ENCODE measurements at places on chromosomes 1 and 21.

DNA sequence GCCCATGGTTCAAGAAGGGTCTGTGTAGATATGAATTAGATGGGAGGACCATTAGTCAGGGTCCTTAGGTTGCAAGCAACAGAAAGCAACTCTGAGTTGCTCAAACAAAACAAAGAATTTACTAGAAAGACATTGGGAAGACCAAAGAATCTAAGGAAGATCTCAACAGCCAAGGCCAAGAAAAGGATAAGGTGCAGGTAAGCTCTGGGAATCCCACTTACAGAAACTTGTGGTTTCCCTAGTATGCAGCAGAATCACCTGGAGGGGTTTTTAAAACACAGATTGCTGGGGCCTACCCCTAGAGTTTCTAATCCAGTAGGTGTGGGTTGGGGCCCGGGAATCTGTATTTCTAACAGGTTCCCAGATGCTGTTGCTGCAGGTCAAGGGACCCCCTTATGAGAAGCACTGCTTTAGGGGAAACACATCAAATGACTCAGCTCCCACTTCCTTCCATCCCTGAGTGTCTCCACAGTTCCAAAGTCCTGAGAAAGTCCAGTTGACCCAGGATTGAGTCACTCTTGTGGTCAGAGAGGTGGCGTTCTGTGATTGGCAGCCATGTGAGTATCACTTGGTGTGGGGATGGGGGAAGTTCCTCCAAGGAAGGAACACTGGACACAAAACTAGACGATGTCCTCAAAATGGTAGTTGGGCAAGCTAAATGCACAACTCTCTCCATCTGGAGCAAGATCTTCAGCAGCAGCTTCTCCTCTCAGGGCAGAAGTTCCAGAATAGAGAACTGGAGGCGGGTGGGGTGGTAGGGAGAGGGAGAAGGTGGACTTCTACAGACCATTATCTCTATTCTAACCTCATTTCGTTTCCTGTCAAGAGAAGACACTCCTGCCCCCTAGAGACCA, 24.2 kb upstream of the EYA3 start:
- DNase-seq, result no peak

DNA sequence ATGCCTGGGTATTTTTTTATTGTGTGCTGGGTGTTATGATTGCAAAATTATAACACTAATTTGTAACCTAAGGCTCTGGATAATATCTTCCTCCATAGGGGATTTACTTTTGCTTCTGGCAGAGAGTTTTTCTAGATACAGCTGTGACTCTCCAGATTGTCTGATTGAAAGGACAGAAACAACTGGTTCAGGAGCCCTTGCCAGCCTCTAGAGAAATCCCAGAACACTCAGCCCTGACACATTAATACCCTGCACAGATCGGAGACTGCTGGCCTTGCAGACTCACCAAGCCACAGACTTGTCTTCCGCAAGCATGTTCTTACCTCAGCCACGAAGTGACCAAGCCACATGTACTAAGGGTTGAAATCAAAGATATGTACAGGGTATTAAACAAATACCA, 10.7 kb downstream of the C1orf146 start:
- DNase-seq, result no peak

DNA sequence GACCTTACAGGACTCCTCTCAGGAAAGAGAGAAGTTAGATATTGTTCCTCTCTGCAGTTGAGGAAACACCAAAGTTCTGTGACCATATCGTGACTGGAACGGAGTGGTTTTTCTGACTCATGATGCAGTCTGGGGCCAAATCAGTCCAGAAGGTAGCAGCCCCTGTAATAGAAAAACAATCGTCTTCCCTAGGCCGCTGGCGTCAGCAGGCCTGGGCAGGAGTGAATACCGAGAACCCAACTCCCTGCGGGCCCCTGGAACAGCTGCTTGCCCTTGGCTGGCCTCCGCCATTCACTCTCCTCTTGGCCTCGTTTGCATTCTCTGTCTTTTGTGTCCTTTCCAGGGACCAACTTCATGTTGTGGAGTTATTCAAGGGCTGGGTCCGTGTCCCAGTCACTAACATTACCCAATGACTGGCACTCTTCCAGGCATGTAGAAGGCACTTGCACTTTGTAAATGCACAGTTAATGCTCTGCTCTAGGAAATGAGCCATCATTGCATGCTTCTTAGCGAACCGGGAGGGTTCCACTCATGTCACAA, 10.9 kb upstream of the CD101 start:
- DNase-seq, result peak; percentile 34

DNA sequence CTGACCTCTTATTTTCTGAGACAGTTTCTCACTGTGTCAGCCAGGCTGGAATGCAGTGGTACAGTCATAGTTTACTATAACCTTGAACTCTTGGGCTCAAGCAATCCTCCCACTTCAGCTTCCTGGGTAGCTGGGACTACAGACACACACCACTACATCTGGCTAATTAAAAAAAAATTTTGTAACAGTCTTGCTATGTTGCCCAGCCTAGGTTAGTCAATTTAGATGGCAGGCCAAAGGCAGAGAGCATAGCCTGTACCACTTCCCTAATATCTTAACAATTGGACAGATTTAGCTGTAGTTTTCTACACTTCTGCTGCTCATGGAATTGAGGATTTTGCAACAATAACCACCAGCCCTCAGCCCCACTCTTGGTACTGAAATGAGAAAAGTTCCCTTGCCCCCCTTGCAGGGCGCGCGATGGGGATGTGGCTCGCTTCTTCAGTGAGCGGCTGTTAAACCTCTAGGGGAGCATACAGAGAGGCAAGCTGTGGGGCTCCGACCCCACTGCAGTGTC, 34.9 kb upstream of the PTGFRN start:
- DNase-seq, result no peak

- no peak for DNase-seq
Measured at GRCh38 chr1:157429601-157430240, 122.6 kb downstream of the FCRL5 start.

DNA sequence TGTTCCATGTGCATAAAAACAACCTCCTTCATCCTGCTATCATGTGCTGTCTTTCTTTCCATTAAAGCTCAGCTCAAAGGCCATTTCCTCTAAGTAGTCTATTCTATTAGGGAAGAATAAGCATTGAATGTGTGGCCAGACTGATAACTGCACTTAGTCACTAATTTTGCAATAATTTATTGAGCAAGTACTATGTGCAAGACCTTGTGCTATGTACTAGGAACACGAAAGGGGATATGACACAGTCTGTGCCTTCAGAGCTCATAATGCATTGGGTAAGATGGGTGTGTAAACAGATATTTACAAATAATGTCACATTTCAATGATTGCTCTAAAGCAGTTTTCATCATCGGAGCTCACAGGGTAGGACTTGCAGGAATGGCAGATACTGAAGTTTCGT, 54.2 kb downstream of the NMNAT2 start:
- DNase-seq, result no peak

DNA sequence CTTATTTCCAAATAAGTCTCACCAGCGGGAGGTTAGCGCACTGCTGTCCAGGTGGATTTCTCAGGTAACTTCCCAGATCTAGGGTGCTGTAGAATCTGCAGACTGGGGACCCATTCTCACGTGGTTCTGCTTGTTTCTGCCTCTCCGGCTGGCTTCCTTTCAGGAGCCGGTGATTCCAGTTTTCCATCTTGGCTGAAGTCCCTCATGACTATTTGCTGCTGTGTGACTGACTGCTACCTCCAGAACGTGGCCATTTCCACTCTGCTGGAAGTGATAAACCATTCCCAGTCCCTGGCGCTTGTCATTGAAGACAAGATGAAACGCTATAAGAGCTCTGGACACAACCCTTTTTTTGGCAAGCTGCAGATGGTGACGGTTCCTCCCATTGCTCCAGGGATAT, 76.0 kb downstream of the DOP1B start:
- no peak for DNase-seq

DNA sequence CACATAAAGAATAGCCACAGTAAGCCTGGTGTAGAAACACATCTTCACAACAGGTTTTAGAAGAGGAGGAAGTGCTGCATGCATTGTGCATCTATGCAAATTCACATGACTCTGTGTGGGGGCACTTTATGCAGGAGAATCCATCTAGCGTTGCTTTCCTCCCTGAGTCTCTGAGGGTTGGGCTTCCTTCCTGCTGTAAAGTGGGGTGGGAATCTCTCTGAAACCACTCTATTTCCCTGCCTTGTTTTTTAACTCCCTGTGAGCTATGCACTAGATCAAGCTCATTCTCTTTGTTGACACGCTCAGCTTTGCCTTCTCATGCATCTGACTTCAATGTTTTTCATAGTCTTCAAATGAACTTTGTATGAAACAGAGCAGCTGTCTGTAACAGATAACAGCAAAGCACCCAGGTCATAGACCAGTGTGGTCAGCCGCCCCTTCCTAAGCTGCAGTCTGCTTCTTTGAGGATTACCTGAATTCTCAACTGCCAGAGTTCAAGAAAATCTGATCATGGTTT, 102.7 kb upstream of the DPH5 start:
- no peak for DNase-seq

DNA sequence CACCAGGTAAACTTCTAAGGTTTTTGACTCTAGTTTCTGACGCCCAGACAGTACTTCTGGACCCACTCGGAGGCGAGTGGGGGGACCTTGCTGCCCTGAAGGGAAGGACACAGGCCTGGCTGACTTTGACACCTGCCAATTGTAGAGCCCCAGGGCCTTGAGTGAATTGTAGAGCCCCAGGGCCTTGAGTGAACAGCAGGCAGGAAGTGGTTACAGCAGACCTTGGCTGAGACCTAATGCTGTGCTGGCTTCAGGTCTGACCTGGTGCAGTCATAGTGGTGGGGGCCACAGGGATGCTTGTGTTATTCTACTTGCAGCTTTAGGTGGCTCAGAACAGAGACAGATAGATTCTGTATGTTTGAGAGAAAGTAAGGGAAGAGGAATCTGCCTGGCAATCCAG, 344.3 kb downstream of the DUSP10 start:
- no peak for DNase-seq

GRCh38 chr21:35473496-35473895, 424.4 kb upstream of the RUNX1 start:
- no peak for DNase-seq

- DNase-seq, result no peak
Measured at GRCh38 chr1:33377756-33378155, 53.1 kb downstream of the PHC2 start.

- no peak for DNase-seq
Measured at GRCh38 chr1:52080014-52080415, 23.9 kb downstream of the BTF3L4 start.

DNA sequence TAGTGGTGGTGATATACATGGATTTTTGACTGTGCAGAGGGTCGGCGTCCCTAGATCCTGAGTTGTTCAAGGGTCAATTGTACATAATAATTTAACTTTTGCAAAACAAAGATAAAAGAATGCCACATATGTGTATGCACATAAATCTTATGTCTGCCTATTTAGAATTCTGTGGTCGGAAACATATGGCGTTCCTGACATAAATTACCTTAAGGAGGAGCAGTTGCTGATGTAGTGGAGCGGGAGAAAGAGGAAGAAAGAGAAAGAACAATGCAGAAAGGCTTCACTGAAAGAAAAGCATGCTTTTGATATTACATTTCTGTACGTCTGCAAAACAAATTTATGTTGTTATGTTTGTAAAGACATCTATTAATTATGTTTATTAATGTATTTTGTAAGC, 40.0 kb downstream of the S1PR1 start:
- DNase-seq, result no peak

DNA sequence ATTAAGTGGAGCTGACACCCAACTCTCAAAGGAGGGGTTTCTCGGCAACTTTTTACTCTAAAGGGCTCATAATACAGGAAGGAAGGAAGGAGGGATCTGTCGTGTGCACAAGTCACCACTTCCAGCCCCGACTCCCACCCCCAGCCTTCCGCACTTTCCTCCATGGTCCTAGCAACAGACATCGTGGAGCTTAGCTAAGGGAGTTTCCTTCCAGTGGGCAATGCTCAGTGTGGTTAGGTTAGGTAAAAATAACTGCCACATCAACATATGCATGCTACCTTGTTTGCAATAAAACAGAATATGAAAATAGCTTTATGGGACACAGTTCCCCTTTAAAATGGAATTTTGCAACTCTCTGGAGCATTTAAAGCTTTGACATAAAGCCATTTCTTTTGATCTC, 35.2 kb downstream of the KANK4 start:
- DNase-seq, result no peak

- DNase-seq, result no peak
Measured at GRCh38 chr1:111852261-111852721, 96.6 kb downstream of the DDX20 start.

Data from DMS153 (cell line).